ENCODE measurements at places on chromosomes 12 and 14.

- DNase-seq = no peak
These were observed 224.1 kb upstream of the EGLN3 start for GRCh38 chr14:34174973-34175372.

- no peak for DNase-seq
These were observed 184.2 kb upstream of the FOXN3 start for GRCh38 chr14:89600950-89601826.

DNA sequence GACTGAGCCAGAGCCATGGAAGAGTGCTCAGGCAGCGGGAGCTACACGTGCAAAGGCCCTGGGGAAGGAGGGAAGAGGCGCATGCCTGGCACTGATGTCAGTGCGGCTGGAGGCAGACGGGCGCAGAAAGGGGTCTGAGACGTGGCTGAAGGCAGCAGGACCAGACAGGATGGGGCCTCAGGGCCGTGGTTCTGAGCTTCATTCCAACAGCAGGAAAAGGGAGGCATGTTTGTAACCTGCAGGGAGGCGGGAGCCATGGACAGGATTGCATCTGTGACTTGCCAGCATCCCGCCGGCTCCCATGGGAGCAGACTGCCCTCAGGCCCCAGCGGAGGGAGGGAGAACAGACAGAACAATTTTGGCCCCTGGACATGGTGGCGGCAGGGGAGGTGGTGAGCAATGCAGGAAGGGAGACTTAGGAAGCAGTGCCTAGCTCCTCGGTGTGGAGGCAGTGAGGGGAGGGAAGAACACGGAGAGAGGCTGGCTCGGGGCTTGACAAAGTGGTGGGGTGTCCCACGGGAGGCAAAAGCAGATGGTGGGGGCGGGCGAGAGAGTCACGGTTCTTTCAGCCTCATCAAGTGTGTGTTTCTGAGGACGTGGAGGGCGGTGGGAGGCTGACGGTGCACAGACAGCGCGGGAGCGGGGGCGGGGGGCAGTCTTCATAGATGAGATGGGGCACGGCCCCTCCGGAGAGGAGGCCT is 33.3 kb upstream of the INF2 start:
- DNase-seq = no peak

DNA sequence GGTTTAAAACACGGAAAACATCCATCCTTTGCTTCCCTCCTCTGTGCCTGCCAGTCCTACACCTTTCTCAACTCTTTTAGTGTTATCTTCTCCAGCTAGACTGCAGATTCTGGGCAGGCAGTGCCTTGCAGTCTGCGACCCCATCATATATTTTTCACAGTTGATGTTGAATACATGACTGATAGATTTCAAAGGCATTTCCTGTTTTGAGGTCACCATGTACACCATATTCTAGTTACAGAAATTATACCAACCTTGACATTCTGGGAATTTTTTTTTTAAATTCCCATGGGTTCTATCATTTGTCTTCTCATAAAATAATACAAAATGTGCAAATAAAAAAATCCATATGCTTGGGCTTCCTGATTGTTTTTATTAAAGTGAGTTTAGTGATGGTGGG is 16.6 kb downstream of the SOCS2 start:
- DNase-seq = no peak

- DNase-seq = no peak
These were observed 28.2 kb downstream of the FOXA1 start for GRCh38 chr14:37566811-37567371.

GRCh38 chr12:85076688-85077430 is 40.7 kb downstream of the LRRIQ1 start:
- DNase-seq = no peak

DNA sequence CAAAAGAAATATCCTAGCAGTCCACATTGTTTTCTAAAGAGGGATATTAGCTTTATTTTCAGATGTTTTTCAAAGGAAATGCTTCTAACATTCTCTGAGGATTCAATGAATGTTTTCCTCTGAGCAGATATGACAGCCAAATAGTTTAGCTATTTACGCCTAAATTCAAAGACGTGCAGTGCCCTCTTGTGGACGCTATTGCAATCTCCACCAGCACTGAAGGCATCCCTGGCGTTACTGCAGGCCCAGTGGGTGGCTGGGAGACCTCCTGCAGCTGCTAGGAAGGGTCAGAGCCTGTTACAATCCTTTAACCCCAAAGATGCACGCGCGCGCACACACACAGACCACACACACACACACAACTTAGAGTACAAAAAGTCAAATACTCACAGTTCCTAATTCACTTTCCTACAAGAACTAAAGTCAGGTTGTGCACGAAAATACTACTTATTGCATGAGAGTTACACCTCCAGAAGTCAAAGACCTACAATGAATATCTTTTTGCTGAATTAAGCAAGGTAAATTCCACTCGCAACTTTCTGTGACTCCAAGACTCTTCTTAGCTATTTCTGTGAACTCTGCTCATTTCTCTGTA is 589.3 kb upstream of the TMEM132C start:
- no peak for DNase-seq

DNA sequence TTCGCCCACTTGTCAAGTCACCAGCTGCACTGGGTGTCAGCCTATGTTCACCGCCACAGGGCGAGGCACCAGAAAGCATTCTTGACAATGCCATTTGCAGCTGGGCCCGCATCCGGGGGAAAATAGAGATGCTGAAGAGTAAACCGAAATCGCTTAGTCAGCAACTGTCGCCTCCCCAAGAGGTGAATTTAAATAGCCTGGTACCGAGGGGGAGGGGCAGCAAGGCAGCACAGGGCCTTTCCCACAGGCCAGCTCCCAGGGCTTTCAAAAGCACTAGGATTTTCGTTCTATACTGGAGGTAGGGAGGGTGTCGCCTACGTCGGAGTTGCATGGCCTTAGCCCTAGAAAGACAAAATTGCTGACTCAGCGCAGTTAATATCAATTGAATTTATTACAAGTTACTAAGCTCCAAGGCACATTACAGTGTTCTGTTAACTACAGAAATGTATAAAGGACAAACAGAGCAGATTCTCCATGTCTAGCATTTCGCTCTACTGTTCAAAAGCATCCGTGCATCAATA is 4.3 kb downstream of the IRF2BPL start:
- no peak for DNase-seq

- DNase-seq = no peak
These were observed 50.0 kb downstream of the GPHB5 start for GRCh38 chr14:63268771-63269170.

DNA sequence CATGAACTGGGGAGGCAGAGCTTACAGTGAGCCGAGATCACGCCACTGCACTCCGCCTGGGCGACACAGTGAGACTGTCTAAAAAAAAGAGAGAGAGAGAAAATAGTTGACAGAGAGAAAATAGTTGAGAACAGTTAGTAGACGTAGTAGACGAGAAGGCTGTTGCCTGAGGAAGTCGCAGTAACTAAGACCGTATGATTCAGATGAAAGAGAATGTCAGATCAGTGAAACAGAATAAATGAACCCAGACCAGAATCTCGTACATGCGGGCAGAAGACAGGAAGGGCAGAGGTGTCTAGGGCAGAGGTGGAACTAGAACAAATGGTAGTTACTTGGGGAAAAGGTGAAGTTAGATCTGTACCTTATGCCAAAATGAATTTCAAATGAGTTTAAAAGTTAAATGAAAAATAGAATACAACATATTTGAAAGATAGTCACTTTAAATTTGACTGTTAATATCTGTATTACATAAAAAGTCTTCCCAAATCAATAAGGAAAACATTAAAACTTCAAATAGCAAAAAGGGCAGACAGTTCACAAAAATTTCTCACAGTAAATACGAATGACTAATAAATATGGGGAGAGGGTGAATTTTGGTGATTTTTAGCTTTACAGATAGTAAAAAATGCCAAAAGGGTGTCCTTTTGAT is 17.7 kb downstream of the MDM2 start:
- no peak for DNase-seq

GRCh38 chr12:15631007-15631715 is 158.0 kb downstream of the EPS8 start:
- no peak for DNase-seq

- DNase-seq = no peak
These were observed 19.3 kb downstream of the CCDC62 start for GRCh38 chr12:122793685-122794106.

GRCh38 chr14:76761136-76761959 is at the start of gene VASH1:
VASH1 (plus strand) TSS chr14:76761468; CDS start chr14:76762822, 1,354 bp downstream.
- DNase-seq = no peak

DNA sequence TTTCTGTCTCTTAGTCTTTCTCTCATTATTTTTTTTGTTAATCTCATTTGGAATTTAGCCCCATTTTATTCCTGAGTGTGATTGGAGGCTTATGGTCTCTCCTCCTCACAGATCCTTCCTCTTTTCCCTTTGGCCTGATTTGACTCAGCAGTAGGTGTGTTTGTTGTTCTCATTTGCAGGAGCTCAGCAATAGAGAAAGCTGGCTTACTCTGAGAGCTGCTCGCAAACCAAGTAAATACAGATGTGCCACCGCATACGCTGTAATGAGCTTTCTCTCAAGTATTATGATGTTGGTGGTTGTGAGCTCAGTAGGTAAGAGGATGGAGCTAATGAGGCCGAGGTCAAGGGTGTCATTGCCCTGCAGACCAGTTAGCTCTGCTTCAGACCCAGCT is 206.5 kb downstream of the ETV6 start:
- no peak for DNase-seq

GRCh38 chr12:65740873-65741600 is 83.2 kb upstream of the HMGA2 start:
- peak; percentile 66 for DNase-seq

DNA sequence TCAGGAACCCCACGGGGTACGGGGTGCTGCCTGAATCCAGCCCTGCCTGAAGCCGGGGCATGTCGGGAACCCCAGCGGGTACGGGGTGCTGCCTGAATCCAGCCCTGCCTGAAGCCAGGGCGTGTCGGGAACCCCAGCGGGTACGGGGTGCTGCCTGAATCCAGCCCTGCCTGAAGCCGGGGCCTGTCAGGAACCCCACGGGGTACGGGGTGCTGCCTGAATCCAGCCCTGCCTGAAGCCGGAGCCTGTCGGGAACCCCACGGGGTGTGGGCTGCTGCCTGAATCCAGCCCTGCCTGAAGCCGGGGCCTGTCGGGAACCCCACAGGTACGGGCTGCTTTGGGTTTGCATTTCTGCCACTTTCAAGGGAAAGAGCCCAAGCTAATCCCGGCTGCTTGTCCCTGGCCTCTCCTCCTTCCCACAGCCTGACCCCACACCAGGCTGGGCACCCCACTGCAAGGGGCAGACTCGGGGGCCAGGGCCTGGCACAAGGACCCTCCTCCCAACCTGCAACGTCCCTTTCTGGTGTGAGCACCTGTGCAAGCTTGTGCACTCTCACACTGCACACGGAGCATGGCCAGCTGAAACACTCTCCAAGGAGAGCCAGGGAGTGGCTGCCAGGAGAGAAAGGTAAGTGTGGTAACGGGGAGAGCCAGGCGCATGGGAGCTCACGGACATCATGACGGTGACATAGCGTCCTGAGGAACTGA is 5.6 kb upstream of the FBRSL1 start:
- no peak for DNase-seq

- DNase-seq = no peak
These were observed 24.0 kb downstream of the PLD4 start for GRCh38 chr14:104948736-104949031.

- DNase-seq = no peak
These were observed 68.6 kb downstream of the ACSS3 start for GRCh38 chr12:81146228-81147225.

DNA sequence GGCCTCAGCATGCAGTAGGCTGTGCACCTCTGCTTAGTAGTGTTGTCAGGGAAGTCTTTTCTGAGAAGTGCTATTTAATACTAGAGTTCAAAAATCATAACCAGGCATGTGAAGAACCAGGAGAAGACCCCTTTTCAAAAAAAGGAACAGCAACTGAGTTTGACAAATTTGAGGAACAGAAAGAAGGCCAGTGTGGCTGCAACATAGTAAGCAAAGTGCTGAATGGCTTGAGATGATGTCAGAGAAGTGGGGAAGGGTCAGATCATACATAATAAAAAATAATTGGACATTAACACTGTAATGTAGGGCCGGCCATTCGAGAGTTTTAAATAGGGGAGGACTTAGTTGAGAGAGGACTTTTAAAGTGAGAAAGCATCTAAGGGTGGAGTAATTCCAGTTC is 11.1 kb upstream of the CNTN1 start:
- no peak for DNase-seq

DNA sequence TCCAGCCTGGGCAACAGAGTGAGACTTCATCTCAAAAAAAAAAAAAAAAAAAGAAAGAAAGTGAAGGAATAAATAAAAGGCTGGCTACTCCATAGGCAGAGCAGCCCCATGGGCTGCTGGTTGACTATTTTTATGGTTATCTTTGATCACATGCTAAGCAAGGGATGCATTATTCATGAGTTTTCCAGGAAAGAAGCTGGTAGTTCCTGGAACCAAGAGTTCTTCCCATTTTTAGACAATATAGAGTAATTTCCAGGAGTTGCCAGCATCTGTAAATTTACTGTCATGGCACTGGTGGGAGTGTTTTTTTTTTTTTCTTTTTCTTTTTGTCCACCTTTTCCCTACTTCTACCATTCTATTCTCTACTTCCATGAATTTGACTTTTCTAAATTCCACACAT is 24.2 kb downstream of the FGD4 start:
- DNase-seq = no peak
